NCI-H1092 treated with DMSO at 0.1 percent for 48 hours (cell line): ENCODE measurements at places on chromosomes 16 and 17.

GRCh38 chr17:81295031-81295675, at the start of gene SLC38A10:
Gene SLC38A10, minus strand, starts transcription at chr17:81295307. Its CDS starts 386 bp downstream, at chr17:81294921.
- peak; percentile 85 for DNase-seq

GRCh38 chr16:70396246-70396904, 42.5 kb downstream of the ST3GAL2 start:
- DNase-seq = no peak

DNA sequence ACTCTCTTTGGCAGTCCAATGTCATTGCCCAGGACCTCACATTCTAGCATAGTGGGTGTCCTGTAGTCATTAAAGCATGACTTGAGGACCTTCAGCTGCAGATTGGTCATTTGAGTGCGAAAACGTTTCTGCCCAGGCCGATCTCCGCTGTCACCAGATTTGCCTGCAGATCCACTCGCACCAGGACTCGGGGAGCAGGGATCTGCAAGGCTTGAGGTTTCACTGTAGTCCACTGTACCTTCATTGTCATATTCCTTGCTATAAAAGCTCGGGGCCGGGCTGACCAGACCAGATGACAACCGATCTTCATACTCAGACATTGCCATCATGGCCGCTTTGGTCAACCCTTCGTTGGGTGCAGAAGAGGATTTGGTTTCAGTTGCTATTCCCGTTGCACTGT, 254.2 kb downstream of the ZFHX3 start:
- no peak for DNase-seq

DNA sequence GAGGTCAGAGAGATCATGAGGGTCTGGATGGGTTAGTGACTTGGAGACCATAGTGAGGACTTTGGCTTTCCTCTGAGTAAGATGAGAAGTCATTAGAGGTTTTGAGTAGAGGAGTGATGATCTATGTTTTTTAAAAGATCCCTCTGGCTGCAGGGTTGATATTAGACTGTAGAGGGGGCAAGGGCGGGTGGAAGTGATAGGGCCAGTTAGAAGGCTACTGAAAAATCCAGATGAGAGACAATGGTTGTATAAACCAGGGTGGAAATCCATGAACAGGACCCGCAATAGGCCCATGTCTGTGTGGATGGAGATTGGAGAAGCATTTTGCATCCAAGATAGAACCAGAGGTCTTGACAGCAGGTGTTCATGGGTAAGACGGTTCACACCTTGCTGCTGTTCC, 9.8 kb downstream of the ITGAL start:
- no peak for DNase-seq

DNA sequence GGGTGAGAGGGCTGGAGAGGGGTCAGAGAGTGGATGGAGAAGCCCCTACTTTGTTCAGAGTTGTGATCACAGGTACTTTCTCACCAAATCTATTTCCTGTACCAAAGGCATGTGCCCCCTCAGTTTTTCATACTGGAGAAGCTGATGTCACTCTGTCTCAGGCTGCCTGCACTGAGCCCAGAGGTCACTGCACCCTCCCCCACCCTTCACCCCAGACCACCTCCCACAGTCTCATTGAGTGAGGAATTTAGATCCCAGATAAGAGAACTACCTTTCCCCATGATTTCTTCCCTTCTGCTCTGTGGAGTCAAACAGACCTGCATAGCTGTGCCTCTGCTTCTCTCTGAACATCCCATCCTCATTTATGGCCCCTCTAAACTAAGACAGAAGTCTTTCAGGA, 140.0 kb upstream of the IRX6 start:
- no peak for DNase-seq

DNA sequence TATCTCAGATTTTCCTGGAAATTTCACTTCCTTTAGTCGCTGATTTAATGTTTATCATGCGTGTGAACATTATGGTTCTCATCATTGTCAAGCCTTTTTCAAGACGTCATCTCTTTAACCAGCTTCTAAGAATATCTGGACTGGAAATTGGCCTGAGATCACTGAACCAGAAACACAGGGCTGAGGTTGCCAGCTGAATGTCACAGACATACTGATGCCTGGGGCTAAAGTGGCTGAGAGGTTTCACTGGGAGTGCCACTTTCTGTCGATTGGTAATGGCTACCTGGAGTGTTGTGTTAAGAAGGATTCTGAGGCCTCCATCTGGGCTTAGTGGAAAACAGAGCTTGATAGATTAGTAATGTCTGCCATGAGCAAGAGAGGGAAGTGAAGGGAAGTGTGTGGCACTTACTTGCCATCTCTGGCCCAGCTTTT, 54.2 kb downstream of the CRISPLD2 start:
- no peak for DNase-seq

- DNase-seq = no peak
Observed at GRCh38 chr17:65328567-65328966, 191.4 kb downstream of the RGS9 start.

GRCh38 chr17:38720941-38721340, 9.2 kb upstream of the CISD3 start:
- DNase-seq = no peak

DNA sequence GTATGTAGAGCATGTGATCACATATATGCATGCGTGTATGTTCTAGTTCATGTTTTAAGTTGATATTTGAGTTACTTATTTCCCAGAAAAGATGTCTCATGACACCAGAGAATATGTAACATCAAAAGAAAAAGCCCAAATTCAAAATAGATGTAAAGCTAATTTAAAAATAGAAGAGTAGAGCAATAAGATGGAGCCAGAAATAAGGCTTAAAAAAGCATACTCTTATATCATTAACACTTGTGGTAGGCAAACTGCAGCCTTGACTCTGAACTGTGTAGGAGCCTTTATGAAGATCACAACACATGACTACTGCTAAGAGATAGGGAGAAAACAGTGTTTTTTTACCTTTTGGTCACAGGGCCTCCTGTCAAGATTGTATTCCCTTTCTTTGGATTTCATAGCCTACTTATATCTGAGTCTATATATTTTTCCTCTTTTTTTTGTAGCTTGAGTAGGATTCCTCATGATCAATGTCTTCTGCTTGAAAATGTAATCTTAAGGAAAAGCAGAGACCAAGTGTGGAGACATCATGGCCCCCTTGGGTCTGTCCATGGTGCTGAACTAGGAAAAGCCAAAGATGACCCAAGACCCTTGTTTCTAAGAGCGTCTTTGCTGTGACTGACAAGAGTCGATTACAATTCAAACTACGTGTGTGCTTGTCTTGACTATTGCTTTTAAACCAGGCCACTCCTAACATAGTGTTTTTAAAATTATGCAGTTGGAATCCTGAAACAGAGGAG, 390.4 kb downstream of the SHISA9 start:
- DNase-seq = no peak

GRCh38 chr17:5122586-5123342, 6.9 kb downstream of the USP6 start:
- DNase-seq = peak; percentile 1

GRCh38 chr17:36608794-36609497, 7.6 kb downstream of the MRM1 start:
- DNase-seq = peak; percentile 77

- DNase-seq = no peak
Observed at GRCh38 chr17:15480204-15480603, 12.8 kb upstream of the CDRT4 start.

GRCh38 chr16:9046667-9047055, 44.8 kb upstream of the HAPSTR1 start:
- DNase-seq = no peak

- no peak for DNase-seq
Observed at GRCh38 chr17:48552466-48553189, 7.7 kb upstream of the HOXB2 start.

DNA sequence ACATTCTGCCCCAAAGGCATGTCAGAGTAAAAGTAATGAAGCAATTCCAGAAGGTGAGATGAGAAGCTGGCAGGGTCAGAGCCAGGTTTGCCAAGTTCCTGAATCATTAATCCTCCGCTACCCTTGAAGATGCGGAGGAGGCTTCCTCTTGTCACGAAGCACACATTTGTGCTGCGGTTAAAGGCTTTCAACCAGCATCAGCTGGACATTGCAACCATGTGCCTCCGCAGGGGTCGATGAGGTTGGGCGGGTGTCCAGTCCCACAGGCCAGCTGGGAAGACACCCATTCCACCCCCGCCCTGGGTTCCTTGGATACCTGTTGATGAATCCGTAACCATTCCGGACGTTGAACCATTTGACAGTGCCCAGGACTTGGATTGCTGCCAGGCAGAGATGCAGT, 1.3 kb downstream of the YBX2 start:
- DNase-seq = no peak

- DNase-seq = peak; percentile 95
Observed at GRCh38 chr16:10828851-10829366, 10.3 kb upstream of the TVP23A start.

- no peak for DNase-seq
Observed at GRCh38 chr16:73735018-73735417, 561.6 kb upstream of the PSMD7 start.

DNA sequence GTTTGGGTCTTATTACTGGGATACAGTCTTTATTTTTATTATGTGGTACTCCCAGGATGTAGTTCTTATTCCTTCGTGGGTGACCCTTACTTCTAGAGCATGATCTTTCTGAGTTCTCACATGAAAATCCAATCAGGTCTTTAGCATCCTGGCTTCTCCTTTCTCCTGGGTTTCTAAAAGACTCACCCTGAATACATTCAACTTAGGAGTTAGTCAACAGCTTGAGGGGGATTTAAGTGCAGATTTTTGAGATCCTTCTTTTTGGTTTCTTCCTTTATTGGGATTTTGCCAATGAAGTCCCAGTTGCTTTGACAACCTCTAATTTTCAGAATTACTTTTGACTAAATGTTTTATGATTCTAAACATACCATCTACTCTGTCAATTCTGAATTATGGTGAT, 68.2 kb downstream of the SIAH1 start:
- DNase-seq = no peak
